Muscle of leg (tissue), 16 donors: ENCODE measurements at places on chromosomes 11 and 22. TPM values are rescaled to one million over a fixed set of nuclear protein-coding genes. Genes with fewer than 3 reads are reported as not detected.

GRCh38 chr11:79071190-79071589 is 369.6 kb downstream of the TENM4 start:
- no peak overlapping the region for H3K4me3 ChIP-seq
- H3K36me3 ChIP-seq = peaks cover 5% of the 10 kb centered on the region
- no peaks in the 10 kb centered on the region for H3K27me3 ChIP-seq
- peaks cover 17% of the 10 kb centered on the region for H3K4me1 ChIP-seq

HOATZ gene
- not detected for total RNA-seq

GRCh38 chr22:39651053-39651996 is 80.8 kb downstream of the CACNA1I start:
- H3K4me1 ChIP-seq = peaks cover 10% of the 10 kb centered on the region
- H3K27ac ChIP-seq = no peak overlapping the region
- peak; percentile 37 for DNase-seq
- H3K4me3 ChIP-seq = no peak overlapping the region
- H3K36me3 ChIP-seq = no peaks in the 10 kb centered on the region

DNA sequence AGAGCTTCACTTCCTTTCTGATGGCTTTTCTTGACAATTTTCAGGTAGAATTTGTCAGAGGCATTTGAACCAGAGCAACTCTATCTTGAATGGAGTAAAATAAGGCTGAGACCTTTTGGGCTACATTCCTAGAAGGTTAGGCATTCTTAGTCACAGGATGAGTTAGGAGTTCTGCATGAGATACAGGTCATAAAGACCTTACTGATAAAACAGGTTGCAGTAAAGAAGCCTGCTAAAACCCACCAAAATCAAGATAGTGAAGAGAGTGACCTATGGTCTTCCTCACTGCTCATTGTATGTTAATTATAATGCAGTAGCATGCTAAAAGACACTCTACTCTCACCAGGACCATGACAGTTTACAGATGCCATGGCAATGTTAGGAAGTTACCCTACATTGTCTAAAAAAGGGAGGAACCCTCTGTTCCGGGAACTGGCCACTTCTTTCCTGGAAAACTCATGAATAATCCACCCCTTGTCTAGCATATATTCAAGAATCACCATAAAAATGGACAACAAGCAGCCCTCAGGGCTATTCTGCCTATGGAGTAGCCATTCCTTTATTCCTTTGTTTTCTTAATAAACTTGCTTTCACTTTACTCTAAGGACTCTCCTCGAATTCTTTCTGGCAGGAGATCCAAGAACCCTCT is 1519.7 kb upstream of the TENM4 start:
- H3K27ac ChIP-seq = no peak overlapping the region
- H3K36me3 ChIP-seq = no peaks in the 10 kb centered on the region
- no peaks in the 10 kb centered on the region for H3K27me3 ChIP-seq

DNA sequence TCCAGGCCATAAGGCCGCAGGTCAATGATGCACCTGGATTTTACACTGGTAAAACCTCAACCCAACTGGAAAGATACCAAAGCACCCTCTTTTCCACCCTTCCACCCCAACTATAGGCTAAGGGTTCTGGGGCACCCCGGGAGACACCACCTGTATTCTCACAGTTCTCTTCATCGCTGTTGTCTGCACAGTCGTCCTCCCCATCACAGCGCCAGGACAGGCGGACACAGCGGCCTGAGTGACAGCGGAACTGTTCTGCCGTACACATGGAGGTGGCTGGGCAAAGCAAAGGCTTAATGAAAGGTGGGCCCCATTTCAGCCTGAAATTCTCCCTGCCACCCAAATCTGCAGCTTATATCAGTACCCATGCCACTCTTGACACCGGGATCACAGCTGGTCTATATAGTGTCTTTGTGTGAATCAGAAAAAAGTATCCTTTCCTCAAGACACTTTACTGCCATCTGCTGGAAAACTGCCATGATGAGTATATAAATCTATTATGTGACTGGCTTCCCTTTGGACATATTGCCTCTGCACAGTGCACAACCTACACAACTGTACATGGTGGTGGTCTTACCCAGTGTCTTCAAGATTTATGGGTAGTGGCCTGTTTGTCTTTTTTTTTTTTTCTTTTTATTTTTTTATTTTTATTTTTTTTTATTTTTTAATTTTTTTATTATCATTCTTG is 21.5 kb downstream of the LRP4 start:
- no peak overlapping the region for H3K4me3 ChIP-seq
- no peaks in the 10 kb centered on the region for H3K27me3 ChIP-seq
- no peaks in the 10 kb centered on the region for H3K4me1 ChIP-seq

- DNase-seq = peak; percentile 38
- peaks cover 50% of the 10 kb centered on the region for H3K36me3 ChIP-seq
- H3K27ac ChIP-seq = peak overlapping the region; percentile 97
- peak overlapping the region; percentile 82 for H3K4me3 ChIP-seq
- peaks cover 32% of the 10 kb centered on the region for H3K4me1 ChIP-seq
Measured at GRCh38 chr11:65132988-65133700, 1.2 kb downstream of the SYVN1 start.

- no peaks in the 10 kb centered on the region for H3K4me1 ChIP-seq
- no peaks in the 10 kb centered on the region for H3K36me3 ChIP-seq
- H3K27me3 ChIP-seq = no peaks in the 10 kb centered on the region
- H3K4me3 ChIP-seq = no peak overlapping the region
- no peak overlapping the region for H3K27ac ChIP-seq
- DNase-seq = no peak
Measured at GRCh38 chr11:38446336-38446735, 1848.3 kb upstream of the RAG2 start.

GRCh38 chr11:121367001-121367843 is 74.7 kb downstream of the SC5D start:
- no peaks in the 10 kb centered on the region for H3K27me3 ChIP-seq
- H3K4me3 ChIP-seq = no peak overlapping the region
- peak; percentile 52 for DNase-seq
- no peak overlapping the region for H3K27ac ChIP-seq

ART1 gene
- total RNA-seq = 5.7 TPM

DNA sequence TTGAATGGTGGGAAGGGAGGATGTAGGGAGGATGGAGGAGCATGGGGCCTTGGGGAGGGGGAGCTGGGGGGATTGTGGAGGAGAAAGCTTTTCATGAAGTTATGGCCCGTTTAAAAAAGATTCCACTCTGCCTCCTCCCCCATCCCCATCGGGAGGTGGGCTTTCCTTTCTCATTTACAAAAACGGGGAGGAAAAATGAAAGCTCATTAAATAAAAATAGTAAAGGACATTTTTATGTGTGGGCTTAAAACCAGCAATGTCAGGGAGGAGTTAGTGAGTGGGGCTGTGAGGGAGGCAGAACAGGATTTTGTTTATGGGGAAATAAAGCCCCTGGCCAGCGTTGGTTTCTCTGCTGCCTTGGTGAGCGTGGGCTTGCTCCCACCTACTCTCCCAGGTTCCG is 83.2 kb downstream of the ZBTB16 start:
- H3K36me3 ChIP-seq = no peaks in the 10 kb centered on the region
- H3K27me3 ChIP-seq = peaks cover 3% of the 10 kb centered on the region
- H3K27ac ChIP-seq = no peak overlapping the region
- H3K4me1 ChIP-seq = peaks cover 23% of the 10 kb centered on the region

GRCh38 chr11:13480198-13480597 is 15.6 kb downstream of the PTH start:
- no peaks in the 10 kb centered on the region for H3K27me3 ChIP-seq
- no peak overlapping the region for H3K4me3 ChIP-seq
- DNase-seq = no peak
- no peak overlapping the region for H3K27ac ChIP-seq

DNA sequence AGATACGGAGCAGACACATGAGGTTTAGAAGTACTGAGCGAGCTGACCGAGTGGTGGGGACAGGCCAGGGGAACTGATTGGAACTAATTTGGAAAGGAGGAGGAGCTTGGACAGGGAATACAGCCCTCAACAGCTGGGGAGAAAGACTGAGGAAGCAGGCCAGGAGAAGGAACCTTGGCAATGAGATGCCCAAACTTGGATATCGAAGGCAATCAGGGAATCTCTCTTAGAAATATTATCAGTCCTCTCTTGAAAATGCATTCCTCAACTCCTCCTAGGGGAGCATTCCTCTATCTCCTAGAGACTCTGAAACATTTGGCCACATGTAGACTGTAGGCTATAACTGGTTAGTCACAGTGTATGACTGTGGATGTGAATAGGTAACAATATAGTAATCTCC is 284.6 kb downstream of the GUCY1A2 start:
- H3K4me1 ChIP-seq = no peaks in the 10 kb centered on the region
- H3K4me3 ChIP-seq = no peak overlapping the region
- no peak overlapping the region for H3K27ac ChIP-seq
- peak; percentile 42 for DNase-seq
- no peaks in the 10 kb centered on the region for H3K36me3 ChIP-seq
- H3K27me3 ChIP-seq = no peaks in the 10 kb centered on the region

IGLL5 gene
- 0.13 TPM for total RNA-seq

GRCh38 chr11:77558380-77558779 is 31.4 kb upstream of the AQP11 start:
- no peak overlapping the region for H3K4me3 ChIP-seq
- no peak overlapping the region for H3K27ac ChIP-seq
- H3K36me3 ChIP-seq = no peaks in the 10 kb centered on the region
- H3K4me1 ChIP-seq = no peaks in the 10 kb centered on the region
- no peak for DNase-seq

DNA sequence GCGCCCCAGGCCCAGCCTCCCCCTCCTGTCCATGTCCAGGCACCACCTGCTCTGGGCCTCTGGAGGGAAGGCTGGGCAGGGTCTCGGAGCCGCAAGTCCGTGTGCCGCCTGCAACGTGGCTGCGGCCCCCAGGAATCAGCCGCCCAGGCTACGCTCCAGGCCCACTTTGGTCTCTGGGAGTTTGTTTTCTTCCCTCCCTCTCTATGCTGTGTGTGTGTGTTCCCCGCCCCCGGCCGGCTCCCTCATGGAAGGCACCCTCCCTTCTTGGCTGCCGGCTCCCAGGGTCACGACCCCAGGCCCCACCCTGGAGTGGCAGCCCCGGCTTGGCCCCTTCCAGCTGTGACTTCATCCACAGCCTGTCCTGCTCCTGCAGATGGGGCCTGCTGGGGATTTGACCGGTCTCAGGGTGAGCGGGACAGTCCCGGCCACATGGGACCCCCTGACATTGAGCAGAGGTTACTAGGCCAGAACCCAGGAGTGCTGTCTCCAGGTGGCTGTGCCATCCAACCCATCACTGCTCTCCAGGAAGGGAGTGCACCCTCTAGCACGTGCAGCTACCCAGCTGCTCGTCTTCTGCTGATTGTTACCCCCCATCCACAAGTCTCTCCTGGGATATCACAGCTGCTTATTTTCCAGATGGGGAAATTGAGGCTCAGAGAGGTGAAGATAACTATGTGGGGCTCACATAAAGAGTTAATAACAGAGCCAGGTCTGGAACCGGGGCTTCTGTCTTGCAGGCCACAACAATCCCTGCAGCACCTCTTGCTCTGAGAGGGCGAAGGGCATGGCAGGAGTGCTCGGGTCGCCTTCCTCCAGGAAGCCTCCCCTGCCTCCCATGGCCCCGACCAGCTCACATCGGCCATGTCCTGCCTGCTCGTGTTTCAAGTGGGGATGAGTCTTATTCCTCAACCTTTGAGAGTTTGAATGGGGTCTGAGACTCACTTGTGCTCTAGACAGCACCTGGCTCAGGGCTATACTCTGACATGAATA is 2.8 kb upstream of the LIF start:
- DNase-seq = peak; percentile 88
- H3K4me1 ChIP-seq = peaks cover 67% of the 10 kb centered on the region
- H3K4me3 ChIP-seq = no peak overlapping the region

ASPHD2 gene
- total RNA-seq = 1.2 TPM

DNA sequence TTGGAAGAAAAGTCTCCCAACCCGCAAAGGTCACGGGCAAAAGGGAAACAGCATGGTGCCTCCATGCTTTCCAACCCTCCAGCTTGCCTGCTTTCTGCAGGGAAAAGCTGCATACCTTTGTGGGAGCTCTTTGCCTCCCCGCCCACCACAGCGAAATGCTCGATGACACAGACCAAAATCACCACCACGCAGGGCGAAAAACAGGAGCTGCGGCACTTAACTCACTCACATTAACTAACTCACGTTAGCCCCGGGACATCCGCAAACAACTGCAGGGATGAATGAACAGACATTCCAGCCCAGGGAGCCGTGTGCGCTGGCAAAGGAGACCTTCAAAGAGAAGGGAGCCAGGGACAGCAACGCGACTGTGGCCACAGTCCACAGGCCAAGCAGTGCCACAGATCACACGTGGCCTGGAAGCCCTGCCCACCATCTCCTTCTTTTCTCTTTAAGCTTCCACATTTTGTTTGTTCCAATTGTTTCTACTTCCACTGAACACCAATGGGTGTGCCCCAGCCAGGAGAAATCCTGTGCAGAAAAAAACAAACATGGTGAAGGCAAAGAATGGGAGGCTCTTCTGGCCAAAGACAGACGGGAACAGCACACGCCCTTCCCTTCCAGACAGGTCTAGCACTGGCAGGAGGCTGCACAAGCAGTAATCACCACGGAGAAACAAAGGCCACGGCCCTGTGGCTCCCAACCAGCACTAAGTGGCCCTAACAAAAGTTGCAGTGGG is 39.3 kb downstream of the DUSP8 start:
- H3K27ac ChIP-seq = peak overlapping the region; percentile 47
- H3K4me1 ChIP-seq = peaks cover 34% of the 10 kb centered on the region
- no peak for DNase-seq
- H3K27me3 ChIP-seq = no peaks in the 10 kb centered on the region
- no peak overlapping the region for H3K4me3 ChIP-seq

DRAP1 gene
- total RNA-seq = 74.4 TPM

- H3K36me3 ChIP-seq = no peaks in the 10 kb centered on the region
- DNase-seq = peak; percentile 84
- H3K4me3 ChIP-seq = no peak overlapping the region
- no peaks in the 10 kb centered on the region for H3K27me3 ChIP-seq
Measured at GRCh38 chr11:123800036-123800435, 6.1 kb downstream of the OR6M1 start.

- H3K4me1 ChIP-seq = peaks cover 20% of the 10 kb centered on the region
- no peak overlapping the region for H3K27ac ChIP-seq
- H3K36me3 ChIP-seq = no peaks in the 10 kb centered on the region
Measured at GRCh38 chr22:29199702-29200400, 5.8 kb upstream of the EMID1 start.

GRCh38 chr22:23696326-23696851 is 5.6 kb downstream of the RGL4 start:
- no peak overlapping the region for H3K27ac ChIP-seq
- H3K36me3 ChIP-seq = peaks cover 31% of the 10 kb centered on the region
- peaks cover 22% of the 10 kb centered on the region for H3K4me1 ChIP-seq
